T-helper 2 cell treated with Interferon-gamma antibody and Interleukin-4, amounts not matched to agents 5 μg/mL and 100 μg/mL, for 36 hours (primary cell): ENCODE measurements at places on chromosomes 13 and 19.

DNA sequence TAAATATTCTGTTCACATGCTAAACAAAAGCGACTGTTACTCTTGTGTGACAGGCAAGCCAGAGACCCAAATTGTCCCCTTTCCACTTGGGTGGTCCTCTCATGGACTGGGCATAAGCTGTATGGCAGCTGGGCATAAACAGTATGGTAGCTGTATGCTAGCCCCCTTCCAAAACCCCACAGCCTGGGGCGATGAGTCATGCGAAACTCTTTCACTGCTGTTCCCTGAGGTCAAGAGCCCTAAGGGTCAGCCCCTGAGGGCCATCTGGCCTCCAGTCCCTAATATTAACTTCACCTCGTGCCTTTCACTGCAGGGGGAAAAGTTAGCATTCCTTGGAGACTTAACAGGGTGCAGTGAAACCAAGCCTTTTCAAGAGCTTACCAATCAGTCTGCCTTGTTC is 45.6 kb upstream of the ZNF562 start:
- no peaks in the 10 kb centered on the region for H3K36me3 ChIP-seq
- H3K27me3 ChIP-seq: no peaks in the 10 kb centered on the region
- H3K4me3 ChIP-seq: no peak overlapping the region
- no peak overlapping the region for H3K27ac ChIP-seq
- DNase-seq: no peak
- H3K4me1 ChIP-seq: no peaks in the 10 kb centered on the region

- H3K27ac ChIP-seq: no peak overlapping the region
- no peaks in the 10 kb centered on the region for H3K36me3 ChIP-seq
- DNase-seq: no peak
Measured at GRCh38 chr13:64774915-64775314, 2455.2 kb downstream of the PCDH9 start.

- H3K36me3 ChIP-seq: no peaks in the 10 kb centered on the region
- DNase-seq: no peak
- H3K4me3 ChIP-seq: no peak overlapping the region
Measured at GRCh38 chr13:23460309-23460708, 26.8 kb upstream of the SACS start.

DNA sequence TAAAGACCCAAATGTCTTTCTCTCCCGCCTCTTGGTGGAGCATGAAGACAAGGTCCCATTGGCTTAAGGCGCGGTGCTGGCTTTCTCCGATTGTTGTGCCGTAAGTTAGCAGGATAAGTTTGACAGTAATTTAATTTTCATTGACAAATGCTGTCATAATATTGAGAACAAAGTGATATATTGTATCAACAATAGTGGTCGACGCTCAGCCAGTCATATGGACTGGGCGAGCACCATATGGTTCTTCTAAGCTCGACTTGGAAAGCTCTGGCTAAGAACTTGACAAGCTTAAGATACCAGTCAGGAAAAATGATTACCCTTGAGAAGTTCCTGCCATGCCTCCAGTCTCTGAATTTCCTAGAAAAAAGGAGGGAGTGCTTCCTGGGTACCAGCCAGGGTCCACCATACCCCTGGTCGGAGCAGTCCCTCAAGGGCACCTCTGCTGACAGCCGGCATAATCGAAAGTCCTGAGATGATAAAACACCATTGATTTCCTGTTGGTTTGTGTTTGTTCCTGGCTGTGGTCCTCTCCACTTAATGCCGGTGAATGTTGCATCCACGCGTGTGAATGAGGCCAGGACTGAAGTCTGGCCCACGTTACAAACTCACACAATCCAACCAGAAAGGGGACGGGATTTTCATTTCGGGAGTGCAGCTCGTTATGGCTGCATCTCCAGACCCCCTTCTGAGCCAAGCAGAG is 262.1 kb downstream of the ZNF536 start:
- H3K4me3 ChIP-seq: no peak overlapping the region
- H3K27ac ChIP-seq: no peak overlapping the region
- no peaks in the 10 kb centered on the region for H3K4me1 ChIP-seq
- DNase-seq: no peak
- no peaks in the 10 kb centered on the region for H3K27me3 ChIP-seq

DNA sequence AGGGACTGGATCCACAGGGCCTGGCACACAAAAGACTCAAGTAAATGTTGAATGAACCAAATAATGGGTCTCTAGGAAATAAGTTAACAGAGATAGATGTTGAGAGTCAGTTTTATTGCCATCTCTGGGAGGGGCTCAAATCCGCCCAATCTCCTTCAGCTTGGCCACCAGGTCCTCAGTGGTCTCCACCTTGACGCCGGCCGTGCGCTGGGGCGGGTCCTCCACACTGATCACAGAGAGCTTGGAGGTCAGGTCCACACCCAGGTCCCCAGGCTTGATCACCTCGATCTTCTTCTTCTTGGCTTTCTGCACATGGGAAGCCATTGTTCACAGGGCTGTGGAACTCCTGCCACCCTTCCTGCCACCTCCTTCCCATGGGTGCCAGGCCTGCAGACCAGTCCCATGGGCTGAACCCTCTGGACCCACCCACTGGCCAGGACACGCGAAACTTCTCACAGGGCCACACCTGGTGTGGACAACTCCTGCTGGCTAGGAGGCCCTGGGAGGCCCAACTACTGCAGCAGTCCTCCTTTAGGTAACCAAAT is 3.2 kb upstream of the VSIG10L start:
- no peaks in the 10 kb centered on the region for H3K27me3 ChIP-seq
- H3K36me3 ChIP-seq: peaks cover 21% of the 10 kb centered on the region
- DNase-seq: no peak
- H3K4me1 ChIP-seq: peaks cover 17% of the 10 kb centered on the region
- H3K27ac ChIP-seq: no peak overlapping the region

GRCh38 chr13:81275666-81276258 is 934.8 kb upstream of the SPRY2 start:
- H3K4me3 ChIP-seq: no peak overlapping the region
- H3K27ac ChIP-seq: no peak overlapping the region
- no peak for DNase-seq

DNA sequence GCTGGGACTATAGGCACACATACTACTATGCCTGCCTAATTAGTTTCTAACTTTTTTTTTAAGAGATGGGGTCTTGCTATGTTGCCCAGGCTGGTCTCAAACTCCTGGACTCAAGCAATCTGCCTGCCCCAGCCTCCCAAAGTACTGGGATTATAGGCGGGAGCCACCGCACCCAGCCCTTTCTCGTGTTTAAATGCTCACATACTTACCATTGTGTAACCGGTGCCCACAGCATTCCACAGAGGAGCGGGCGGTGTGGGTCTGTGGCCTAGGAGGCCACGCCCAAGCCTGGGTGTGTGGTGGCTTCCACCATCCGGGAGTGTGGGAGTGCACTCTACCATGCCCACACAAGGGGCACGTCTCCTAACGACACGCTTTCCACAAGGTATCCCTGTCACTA is 7.7 kb downstream of the LMNB2 start:
- DNase-seq: no peak
- H3K27me3 ChIP-seq: no peaks in the 10 kb centered on the region
- H3K4me3 ChIP-seq: no peak overlapping the region
- peaks cover 14% of the 10 kb centered on the region for H3K36me3 ChIP-seq
- H3K27ac ChIP-seq: no peak overlapping the region
- peaks cover 9% of the 10 kb centered on the region for H3K4me1 ChIP-seq

DNA sequence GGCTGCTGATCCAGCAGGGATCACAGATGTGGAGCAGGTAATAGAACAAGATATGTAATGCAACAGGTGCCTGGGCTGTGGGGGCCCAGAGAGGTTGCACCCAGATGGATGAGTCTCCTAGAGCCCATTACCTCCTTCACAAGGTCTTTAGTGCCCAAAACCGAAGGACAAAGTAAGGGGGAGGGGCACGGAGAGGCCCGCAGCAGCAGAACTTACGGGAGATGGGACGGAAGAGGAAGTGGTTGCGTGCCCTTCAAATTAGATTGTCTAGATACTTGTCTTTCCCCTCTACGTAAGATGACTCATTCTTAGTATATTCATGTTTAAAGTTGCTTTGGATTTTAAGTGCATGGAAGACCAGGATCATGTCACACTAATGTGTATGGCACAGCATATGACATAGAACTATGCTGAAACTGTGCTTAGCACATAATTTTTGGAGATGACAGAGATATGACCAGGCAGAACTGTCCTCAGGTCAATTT is 5.7 kb upstream of the MRPS31 start:
- H3K36me3 ChIP-seq: no peaks in the 10 kb centered on the region
- peak overlapping the region; percentile 98 for H3K27ac ChIP-seq
- peak; percentile 81 for DNase-seq
- H3K4me3 ChIP-seq: peak overlapping the region; percentile 81

DNA sequence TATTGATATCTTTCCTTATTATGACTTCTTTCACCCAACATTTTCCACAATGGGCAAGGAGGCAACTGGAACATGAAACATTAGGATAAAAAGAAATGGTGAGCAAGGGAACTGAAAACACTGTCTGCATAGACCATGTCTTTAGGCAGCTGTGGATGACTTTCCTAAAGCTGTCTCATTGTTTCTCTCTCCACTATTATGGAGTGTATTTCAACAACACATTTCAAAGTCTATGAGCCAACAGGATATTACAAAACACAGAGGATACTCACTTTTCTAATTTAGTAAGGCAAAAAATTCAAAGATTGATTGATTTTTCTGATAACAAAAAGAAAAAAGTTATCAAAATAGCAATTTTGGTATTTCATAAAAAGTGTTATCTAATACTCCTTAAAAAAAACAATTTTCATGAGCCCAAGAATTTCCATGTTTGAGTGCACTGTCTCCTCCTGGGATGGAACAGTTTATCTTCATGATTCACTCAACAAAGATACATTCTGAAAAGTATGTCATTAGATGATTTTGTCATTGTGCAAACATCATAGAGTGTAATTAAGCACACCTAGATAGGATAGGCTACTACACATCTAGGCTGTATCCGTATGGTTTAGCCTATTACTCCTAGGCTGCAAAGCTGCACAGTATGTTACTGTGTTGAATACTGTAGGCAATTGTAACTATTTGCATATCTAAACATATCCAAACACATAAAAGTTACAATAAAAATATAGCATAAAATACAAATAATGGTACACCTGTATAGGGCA is 1568.4 kb downstream of the SLITRK5 start:
- no peak for DNase-seq
- H3K27ac ChIP-seq: no peak overlapping the region
- H3K36me3 ChIP-seq: no peaks in the 10 kb centered on the region
- H3K4me1 ChIP-seq: no peaks in the 10 kb centered on the region
- no peak overlapping the region for H3K4me3 ChIP-seq

DNA sequence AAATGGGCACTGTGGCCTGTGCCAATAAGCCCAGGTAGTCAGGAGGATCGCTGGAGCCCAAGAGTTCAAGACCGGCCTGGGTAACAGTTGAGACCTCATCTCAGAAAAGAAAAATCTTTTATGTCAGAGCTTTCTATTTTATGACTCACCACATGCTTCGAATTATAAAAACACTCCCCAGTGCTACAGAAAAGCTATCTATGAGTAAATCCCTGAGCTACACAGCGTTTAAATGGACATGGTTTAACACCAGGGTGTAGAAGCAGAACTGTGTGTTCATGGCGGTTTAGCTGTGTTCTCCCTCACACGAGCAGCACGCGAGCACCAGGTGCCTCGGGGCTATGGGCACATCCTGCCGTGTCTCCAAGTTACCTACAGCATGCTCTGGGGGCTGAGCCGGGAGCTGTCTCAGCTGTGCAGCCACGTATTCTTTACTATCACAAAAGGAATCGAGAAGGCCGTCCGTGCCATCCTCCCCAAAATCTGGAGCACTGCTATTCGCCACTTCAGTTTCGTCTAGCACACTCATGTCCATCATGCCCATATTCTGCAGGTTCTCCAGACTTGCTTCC is 6.7 kb downstream of the SAFB2 start:
- no peaks in the 10 kb centered on the region for H3K27me3 ChIP-seq
- peaks cover 75% of the 10 kb centered on the region for H3K36me3 ChIP-seq
- H3K27ac ChIP-seq: no peak overlapping the region
- no peak overlapping the region for H3K4me3 ChIP-seq
- H3K4me1 ChIP-seq: peaks cover 18% of the 10 kb centered on the region

DNA sequence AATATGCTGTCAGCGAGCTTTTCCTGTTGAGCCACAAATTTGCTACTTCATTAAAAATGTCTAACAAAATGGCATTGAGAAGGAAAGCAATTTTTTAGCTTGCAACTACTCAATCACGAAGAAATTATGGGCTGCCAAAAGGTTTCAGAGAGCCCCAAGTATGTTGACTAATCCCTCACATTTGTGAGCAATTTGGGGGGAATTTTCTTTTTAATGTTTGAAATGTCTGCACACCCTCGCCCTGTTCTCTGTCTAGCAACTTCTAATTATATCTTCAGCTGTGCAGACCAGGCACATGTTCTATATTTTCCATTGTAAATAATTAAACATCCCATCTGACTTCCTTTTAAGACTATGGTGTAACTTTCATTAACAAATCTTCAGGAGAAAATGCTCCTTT is 192.9 kb downstream of the DCT start:
- H3K4me3 ChIP-seq: no peak overlapping the region
- no peak overlapping the region for H3K27ac ChIP-seq
- no peaks in the 10 kb centered on the region for H3K36me3 ChIP-seq
- no peaks in the 10 kb centered on the region for H3K4me1 ChIP-seq

- no peak within 1 kb of the TSS for H3K27ac ChIP-seq
- no peak for DNase-seq
- H3K4me3 ChIP-seq: peak within 1 kb of the TSS; percentile 64
- peaks cover 64% of the 10 kb centered on the region for H3K27me3 ChIP-seq
- peaks cover 9% of the 10 kb centered on the region for H3K4me1 ChIP-seq
Measured at GRCh38 chr19:35248310-35249145, at the start of gene LSR. Gene LSR, plus strand, starts transcription at chr19:35249002. Its CDS starts 21 bp downstream, at chr19:35249023.

GRCh38 chr19:24054044-24054935 is 32.7 kb upstream of the ZNF254 start:
- peak; percentile 35 for DNase-seq
- peaks cover 9% of the 10 kb centered on the region for H3K4me1 ChIP-seq
- peak overlapping the region; percentile 64 for H3K27ac ChIP-seq
- no peaks in the 10 kb centered on the region for H3K27me3 ChIP-seq
- peaks cover 79% of the 10 kb centered on the region for H3K36me3 ChIP-seq
- no peak overlapping the region for H3K4me3 ChIP-seq

DNA sequence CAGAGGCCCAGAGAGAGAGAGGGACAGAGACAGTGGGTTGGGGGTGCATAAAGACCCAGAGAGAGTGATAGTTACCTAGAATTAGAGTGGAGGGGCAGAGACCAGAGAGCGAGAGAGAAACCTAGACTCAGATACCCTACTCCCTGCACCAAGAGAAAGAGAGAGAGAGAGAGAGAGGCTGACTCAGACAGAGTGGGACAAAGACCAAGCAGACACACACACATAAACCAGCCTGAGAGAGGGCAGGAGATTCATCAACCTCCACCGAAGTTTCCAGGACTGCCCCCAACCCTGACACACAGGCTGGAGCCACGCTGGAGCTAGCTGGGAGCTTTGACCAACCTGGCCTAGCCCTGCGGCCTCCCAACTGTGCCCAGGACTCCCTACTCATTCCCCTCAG is 12.9 kb downstream of the SYT3 start:
- no peak overlapping the region for H3K27ac ChIP-seq
- H3K4me3 ChIP-seq: no peak overlapping the region
- H3K36me3 ChIP-seq: no peaks in the 10 kb centered on the region
- H3K27me3 ChIP-seq: no peaks in the 10 kb centered on the region
- no peaks in the 10 kb centered on the region for H3K4me1 ChIP-seq
